ENCODE measurements at places on chromosomes 12 and 14. TPM values are rescaled to one million over a fixed set of nuclear protein-coding genes. Genes with fewer than 3 reads are reported as not detected.

DNA sequence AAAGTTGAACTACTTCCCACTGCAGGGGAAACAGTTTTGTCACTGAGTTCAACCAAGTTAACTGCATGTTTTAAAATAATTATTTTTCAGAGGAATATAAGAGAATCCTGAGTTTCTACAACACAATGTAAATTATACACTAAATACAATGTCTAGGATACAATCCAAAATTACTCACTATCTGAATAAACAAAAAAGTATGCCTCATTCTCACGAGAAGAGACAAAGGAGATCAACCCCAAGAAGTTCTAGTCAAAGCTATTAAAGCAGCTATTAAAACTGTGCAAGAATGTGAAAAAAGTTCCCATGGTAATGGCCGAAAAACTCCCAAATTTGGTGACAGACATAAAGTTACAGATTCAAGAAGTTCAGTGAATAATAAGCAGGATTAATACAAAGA is 8.8 kb upstream of the KCNK13 start:
- no peak for DNase-seq

NPFF gene
- not detected for total RNA-seq

TMEM233 gene
- 0.59 TPM for total RNA-seq

SLC25A47 gene
- total RNA-seq, result not detected

TAS2R50 gene
- total RNA-seq, result 0.24 TPM

DNA sequence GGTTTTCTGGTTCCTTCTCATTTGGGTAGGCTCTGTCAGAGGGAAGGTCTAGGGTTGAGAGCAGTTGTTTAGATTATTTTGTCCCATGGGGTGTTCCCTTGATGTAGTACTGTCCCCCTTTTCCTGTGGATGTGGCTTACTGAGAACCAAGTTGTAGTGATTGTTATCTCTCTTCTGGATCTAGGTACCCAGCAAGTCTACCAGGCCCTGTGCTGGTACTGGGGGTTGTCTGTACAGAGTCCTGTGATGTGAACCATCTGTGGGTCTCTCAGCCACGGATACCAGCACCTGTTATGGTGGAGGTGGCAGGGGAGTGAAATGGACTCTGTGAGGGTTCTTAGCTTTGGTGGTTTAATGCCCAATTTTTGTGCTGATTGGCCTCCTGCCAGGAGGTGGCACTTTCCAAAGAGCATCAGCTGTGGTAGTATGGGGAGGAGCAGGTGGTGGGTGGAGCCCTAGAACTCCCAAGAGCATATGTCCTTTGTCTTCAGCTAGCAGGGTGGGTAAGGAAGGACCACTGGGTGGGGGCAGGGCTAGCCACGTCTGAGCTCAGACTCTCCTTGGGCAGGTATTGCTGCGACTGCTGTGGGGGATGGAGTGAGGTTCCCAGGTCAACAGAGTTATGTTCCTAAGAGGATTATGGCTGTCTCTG is 179.3 kb upstream of the BTG1 start:
- DNase-seq, result no peak

DNA sequence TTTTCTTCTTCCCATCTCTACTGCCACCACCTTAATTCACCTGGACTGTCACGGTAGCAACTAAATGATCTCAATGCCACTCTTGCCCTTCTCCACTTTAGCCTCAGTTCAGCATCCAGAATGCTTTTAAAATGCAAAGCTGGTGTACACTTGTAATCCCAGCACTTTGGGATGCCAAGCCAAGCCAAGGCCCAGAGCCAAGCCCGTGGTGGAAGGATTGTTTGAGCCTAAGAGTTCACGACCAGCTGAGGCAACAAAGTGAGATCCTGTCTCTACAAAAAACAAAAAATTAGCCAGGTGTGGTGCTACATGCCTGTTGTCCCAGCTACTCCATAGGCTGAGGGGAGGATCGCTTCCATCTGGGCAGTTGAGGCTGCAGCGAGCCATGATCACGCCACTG is 5.9 kb downstream of the CIPC start:
- DNase-seq, result no peak
